ENCODE measurements at places on chromosomes 2 and 18.

- no peak for DNase-seq
Observed at GRCh38 chr2:218981881-218982585, 3.0 kb downstream of the FEV start.

- no peak for DNase-seq
Observed at GRCh38 chr18:62106271-62106670, 80.6 kb downstream of the PIGN start.

GRCh38 chr2:239873656-239874635 is 151.2 kb downstream of the NDUFA10 start:
- no peak for DNase-seq

- DNase-seq = peak; percentile 41
Observed at GRCh38 chr2:176507786-176508185, 238.5 kb downstream of the MTX2 start.

- DNase-seq = no peak
Observed at GRCh38 chr2:27431395-27431794, 3.0 kb downstream of the NRBP1 start.

- no peak for DNase-seq
Observed at GRCh38 chr2:186044761-186045160, 306.2 kb downstream of the FSIP2 start.

GRCh38 chr2:8203364-8203763 is 478.5 kb upstream of the ID2 start:
- no peak for DNase-seq

DNA sequence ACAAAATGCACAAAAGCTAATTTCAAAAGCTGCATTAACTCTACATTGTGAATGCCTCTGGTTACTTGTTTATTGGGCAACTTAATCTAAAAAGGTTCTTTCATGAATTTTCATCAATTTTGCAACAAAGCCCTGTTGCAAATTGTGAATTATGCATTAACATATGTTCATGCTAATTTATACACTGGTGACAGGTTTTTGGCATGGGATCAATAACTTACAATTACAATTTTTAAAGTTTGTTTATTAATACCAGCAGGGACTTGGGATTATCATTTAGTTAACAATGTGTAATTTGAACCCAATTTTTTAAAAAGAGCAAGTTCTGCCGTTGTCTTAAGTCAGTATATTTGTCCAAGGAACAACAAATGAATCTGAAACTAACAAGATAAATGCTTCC is 183.6 kb downstream of the DCC start:
- DNase-seq = no peak

DNA sequence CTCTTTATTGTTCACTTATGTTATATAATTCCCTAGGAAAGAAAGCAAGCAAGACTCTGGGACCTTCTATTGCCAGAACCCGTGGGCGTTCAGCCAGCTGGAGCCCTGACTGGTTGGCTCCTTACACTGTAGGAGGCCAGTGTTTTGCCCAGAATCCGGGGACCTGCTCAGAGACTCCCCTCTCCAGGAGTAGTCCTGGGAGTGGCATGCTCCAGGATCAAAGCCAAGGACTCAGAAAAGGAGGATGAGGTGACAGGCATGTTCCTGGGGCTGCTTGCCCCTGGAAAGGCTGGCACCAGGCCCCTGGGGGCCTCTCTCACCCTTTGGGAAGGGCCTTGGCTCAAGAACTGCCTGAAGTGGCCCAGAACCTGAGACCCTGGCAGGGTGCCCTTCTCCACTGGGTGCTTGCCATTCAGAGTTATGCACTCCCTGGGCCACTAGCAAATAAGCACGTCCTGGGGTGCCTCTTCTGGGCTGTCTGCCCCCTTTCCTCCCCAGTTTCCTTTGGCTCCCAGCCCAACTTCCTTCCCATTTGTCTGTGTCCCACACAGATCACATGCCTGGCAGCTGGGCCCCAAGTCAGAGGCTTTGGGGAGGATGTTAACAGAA is 19.6 kb upstream of the KIF3C start:
- DNase-seq = no peak

GRCh38 chr2:191018048-191018447 is 4.1 kb upstream of the STAT1 start:
- DNase-seq = no peak

DNA sequence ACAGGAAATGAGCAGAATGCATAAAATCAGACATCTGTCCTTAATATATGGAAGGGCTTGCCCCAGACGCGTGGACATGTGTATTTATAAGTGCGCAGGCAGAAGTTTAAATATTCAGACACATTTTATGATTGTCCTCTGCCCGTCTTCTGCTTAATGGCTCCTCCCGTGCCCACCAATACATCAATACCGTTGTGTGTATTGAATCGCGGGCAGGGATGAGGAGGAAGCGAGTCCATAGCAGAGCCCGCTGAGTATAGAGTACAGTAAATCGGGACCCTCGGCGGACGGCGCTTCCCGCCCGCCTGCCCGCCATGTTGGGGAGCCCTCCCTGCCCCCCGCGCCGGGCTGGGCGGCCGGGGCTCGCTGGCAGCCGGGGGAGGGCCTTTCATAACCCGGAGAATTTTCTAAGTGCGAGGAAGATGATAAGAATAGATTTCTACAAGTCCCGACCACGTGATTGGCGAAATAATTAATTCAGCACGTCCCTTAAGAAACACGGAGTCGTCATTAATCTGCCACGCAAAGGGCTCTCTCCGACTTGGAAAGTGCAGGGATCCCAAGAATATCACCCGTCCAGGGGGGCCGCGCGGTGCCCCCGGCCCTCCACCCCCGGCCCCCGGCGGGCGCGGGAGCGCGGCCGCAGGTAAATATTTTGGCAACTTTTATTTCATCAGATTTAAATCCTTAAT is at the start of gene HOXD3:
TSS of gene HOXD3 (plus strand) at position 501 of the 692 bp plus-strand sequence. CDS start 11,808 bp downstream, outside the sequence.
- no peak for DNase-seq

DNA sequence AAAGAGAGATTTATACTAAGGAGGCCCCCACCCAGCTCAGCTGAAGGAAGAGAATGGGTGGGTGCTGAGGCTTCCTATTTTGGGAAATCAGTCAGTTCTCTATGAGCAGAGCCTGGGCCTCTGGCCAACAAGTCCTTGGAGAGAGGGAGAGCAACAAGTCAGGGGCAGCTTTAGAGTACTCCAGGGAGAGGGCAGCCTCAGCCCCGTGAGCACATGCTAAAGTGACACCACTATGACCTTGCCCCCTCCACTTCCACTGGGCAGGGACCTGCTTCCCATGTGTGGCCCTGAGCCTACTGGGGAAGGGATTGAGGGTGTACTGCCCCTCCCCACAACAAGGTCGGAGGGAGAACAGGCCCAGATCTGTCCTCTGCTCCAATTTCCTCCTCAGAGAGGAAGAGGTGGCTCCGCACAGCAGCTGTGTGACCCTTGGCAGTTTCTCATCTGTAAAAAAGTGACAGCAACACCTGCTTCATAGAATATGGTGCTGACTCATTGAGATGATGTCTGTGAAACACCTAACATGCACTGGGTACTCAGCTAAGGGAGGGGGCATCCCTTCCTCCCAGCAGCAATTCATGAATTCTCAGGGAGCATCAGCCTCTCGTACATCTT is 72.9 kb downstream of the CLHC1 start:
- no peak for DNase-seq

DNA sequence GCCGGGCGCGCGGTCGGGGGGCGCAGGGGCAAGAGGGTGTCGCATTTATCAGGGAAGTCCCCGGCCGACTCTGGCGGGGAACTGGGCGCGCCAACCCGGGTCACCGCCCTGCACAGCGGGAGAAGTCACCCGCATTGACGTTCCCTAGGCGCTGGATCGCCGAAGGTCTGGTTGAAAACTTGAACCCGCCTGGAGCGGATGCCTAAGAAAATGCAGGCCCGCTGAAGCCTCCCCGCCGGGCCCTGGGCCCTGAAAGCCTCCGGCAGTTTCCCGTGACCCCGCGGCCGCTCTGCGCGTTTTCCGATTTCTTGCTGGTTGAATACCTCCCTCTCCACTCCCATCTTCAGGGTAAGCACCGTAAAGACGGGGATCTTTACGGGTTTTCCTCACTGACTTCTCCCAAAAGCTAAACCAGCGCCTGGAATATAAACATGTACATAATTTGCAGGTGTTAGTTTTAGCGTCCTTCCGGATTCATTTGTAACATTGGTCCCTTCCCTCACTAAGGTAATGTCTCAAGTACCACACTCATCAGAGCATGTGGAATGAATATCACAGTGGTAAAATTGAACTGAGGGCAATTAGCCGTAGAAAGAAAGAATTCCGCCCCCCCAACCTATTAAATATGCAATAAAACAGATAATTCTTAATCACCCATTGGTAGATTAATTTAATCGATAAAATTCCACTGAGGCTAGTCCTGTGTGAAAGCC is 675 bp upstream of the SPIRE1 start:
- no peak for DNase-seq

DNA sequence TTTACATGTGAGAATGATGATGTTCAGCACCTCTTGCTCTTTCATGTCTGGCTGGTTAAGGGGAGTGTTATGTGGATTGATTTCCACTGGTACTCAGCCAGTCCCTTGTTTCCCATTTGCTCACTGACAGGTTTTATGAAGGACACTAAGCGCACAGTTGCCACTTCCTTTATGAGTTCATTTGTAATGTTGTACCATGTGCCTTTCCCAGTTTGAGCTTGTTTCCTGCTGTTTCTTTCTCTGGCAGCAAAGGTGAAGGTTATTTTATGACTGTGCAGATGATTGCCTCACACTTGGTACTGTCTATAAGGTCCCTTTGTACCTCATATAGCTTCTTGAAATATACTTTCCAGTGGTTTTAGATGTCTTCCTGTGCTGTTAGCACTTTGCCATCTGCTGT is 1700.5 kb upstream of the TMEFF2 start:
- no peak for DNase-seq

DNA sequence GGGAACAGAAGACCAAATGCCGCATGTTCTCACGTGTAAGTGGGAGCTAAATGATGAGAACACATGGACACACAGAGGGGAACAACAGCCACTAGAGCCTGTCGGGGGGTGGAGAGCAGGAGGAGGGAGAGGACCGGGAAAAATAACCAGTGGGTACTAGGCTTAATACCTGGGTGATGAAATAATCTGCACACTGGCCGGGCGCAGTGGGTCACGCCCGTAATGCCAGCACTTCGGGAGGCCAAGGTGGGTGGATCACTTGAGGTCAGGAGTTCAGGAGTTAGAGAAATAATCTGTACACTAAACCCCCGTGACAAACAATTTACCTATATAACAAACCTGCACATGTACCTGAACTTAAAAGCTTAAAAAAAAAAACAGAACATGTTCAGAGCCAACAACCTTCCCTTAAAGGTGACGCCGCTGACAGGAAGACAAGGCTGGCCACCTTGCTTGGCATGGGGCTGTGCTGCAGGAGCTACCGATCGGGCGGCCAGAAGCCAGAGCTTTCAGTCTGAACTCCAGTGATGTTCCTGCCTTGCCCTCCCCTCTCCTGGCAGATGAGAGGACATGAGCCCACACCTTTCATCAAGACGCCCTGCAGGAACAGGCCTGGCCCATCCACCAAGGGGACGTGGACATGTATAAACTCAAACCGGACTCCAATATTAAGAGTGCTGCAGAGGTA is 11.2 kb downstream of the SLC66A2 start:
- no peak for DNase-seq

DNA sequence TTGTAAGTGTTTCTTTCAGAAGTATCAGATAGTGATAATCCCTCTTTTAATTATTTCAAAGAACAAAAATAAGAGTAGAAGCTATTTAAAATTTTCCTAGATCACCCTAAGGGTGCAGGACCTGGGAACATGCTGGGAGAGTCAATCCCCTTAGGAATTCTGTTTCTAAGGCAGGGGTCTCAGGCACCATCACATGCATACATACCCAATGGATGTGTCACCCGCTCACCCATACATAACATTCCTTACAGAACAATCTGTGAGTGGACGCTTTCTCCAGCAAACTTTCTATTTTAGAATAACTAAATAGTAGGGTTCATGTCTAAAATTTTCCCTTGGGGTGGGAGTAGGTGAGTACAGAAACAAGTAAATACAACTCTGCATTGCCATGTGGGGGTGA is 8.4 kb downstream of the DSEL start:
- no peak for DNase-seq

DNA sequence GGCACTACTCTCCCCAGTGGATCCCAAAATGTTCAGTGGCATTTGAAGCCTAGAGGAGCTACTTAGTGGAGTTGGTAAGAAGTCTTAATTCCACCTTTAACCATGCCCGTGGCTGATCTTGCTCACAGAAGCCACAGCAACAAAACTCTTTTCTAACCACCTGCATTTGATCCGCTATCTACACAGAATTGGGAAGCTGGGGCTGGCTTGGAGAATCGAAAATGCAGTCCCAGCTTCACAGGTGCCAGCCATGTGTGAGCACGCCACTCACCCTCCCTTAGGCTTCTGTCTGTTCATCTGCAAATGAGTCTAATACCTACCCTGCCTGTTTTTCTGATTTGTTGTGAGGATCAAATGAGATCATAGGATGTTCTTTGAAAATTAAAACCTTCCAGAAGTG is 182.6 kb downstream of the BCL11A start:
- DNase-seq = no peak

DNA sequence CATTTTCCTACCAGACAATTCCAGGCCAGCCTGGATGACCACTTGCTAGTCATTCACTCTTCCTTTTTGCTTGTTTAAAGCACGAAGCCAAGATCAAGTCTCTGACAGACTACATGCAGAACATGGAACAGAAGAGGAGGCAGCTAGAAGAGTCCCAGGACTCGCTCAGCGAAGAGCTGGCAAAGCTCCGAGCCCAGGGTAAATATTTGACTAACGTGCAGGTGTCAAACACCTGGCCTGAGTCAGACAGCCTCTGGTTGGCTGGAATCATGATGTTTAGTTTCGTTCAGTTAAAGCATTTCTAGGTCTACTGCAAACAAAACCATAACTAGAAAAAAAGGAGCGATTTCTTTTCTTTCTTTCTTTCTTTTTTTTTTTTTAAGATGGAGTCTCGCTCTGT is 44.2 kb upstream of the LYPD6B start:
- DNase-seq = no peak

DNA sequence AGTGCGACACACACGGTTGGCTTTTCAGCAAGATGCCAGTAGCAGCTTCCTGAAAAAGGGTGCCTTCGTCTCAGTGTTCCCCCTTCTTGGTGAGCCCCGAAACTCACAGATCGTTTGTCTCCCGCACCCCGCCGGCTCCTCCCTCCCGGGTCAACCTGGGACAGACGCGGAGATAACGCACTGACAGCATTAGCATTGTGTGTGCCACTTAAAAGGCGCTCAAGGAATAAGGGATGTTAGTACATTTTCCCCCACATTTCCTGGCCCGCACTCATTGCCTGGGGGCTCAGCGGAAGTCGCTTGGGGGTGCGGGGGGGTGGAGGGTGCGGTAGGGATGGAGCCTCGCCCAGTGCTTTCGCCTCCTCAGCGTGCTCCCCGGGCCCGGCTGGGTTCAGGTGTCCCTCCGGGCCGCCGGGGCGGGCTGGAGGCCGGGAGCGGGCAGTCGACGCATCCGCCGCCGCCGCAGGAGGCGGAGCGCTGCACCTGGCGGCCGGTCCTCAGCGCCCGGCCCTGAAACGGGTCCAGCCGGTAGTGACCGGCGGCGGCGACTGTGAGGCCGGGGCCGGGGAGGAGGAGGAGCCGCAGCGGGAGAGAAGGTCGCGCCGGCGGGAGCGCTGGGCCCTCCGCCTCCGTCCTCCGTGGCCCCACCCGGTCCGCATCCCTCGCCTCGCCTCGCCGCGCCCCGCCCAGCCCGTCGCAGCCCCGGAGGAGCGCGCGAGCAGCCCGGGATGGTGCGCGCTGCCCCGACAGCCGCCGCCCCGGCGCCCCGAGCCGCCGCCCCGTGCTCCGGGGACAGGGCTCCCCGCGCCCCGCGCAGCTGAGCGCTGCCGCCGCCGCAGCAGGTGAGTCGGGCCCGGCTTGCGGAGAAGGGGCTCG is at the start of gene MFSD6:
TSS of gene MFSD6 (plus strand) at position 694 of the 876 bp plus-strand sequence. CDS start 27,675 bp downstream, outside the sequence.
- no peak for DNase-seq
